ENCODE measurements at places on chromosomes 1 and 21.
A peak's percentile ranks its signal among the peaks of the same experiment; 100 is the strongest.

DNA sequence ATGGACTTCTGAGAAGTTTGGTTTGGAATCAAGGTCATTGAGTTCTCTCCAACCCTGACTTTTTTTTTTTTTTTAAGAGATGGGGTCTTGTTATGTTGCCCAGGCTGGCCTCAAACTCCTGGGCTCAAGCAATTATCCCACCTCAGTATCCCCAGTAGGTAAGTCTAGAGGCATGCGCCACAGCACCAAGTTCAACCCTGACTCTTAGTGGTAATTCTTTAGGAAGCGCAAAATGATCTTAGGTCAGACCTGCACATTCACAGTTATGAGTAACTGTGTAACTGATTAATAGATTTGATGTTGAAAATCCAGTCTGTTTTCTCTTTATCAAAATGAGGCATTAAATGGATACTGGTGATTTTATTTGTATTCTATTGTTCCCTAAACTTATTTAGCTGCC is 95.9 kb downstream of the GREM2 start:
- no peak for DNase-seq

- no peak for DNase-seq
Observed at GRCh38 chr1:242189591-242189990, 190.7 kb upstream of the MAP1LC3C start.

DNA sequence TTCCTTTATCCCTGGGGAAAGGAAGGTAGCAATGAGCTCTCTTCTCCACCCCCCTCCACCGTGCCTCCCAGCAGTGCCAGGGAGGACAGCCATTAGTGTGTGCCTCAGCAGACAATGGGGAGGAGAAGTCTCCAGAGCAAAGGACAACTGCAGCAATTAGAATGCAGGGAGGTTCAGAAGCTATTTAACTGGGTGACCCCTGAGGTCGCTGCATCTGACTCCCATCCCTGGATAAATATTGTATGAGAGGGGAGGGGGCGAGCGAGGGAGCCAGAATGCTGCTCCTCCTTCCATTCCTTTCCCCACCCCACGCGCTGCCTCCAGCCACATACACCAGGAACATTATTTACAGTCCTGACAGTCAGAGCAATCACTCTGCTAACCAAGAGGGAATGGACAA is 59.0 kb downstream of the ERI3 start:
- no peak for DNase-seq

DNA sequence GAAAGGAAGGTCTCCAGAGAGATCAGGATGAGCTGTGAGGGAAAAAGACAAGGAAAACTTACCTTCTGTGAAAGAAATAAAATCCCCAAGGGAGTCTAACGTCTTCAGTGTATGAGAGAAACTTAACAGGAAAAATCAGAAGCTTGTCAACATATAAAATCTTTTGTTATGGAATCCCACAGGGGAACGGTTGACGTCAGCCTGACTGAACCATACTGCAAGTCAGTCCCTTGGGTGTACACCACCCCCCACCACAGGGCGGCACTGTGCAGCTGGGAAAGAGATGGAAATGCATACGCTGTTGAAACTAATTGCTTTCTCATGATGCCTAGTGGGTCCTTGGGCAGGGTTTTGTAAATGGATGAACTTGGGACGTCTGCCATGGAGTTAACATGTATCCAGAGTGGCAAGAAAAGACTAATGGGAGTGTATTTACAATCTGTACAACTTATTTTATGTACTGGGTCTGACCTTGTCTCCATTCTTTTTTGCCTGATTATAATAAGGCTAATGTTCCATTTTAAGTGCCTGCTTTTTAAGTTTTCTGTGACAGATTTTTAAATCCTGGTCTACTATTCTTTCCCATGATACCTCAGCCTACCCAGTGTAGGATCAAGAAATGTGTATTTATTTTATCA is 22.7 kb downstream of the UTP25 start:
- peak; percentile 74 for DNase-seq

DNA sequence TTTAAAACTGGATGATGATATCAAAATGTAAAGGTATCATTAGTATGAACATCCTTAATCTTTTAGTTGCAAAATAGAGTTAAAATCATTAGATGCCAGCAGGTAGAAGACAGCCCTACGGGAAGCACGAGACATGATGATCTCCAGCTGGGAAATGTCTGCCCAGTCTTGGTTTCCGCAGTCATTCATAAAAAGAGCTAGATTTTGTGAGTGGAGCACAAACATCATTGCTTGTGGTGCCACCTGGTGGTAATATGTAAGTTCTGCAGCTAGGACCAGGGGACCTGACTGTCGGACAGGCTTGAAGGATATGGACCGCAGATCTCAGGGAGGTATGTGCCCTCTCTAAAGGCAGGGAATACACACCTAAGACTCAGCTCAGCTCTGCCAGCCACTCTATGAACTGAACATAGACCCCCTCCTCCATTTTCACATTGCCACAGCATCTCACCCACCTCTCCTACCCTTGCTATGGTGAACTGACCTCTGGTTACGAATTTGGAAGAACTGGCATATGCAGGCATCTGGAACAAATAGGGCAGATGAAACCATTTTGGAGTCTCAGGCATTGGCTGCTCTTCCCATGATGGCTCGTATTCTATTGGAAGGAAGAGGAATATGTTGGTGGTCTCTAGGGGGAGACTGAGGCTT is 9.2 kb downstream of the FCMR start:
- peak; percentile 80 for DNase-seq

- DNase-seq, result no peak
Observed at GRCh38 chr1:172292840-172293239, 127.6 kb upstream of the C1orf105 start.

GRCh38 chr1:80218112-80218511 is 1211.6 kb upstream of the ADGRL4 start:
- peak; percentile 24 for DNase-seq

Data from fibroblast of villous mesenchyme (primary cell).